ENCODE measurements at places on chromosomes 1 and 21.

DNA sequence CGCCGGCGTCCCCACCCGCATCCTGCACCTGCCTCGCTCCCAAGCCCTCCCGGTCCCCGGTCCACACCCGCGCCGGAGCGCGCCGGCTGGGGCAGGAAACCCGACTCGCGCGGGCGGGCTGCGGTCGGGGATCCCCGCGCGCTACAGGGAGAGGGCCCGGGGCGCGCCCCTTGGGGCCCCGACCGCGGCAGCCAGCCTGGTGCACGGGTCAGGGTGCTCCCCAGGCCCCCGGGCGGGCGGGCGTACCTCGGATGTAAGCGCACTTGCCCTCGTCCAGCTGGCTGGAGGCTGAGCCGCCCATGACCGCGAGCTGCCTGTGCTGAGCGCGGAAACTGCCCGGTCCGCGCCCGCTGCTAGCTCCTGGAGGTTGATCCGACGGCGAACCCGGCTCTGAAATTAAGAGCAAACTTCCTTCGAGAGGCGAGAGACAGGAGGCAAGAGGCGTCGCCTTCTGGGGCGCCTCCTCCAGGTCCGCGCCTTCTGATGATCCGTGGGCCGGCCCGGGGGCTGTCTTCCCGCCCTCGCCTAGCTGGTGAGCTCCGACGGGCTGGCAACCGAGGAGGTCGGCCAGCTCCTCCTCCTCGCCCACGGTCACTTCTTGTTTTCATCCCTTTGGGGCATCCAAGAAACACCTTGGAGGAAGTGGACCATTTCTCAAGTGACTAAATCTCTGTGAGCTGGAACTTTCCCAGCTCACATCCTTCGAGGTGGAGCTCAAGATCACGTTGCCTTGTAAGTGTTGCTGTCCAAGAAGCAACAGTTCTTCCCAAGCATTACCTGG is at the start of gene NIBAN1:
TSS of gene NIBAN1 (minus strand) at position 453 of the 781 bp plus-strand sequence. CDS start at position 301, 152 bp downstream.
- DNase-seq = peak; percentile 64

- DNase-seq = no peak
Measured at GRCh38 chr1:184035719-184036516, 1.6 kb downstream of the COLGALT2 start.

DNA sequence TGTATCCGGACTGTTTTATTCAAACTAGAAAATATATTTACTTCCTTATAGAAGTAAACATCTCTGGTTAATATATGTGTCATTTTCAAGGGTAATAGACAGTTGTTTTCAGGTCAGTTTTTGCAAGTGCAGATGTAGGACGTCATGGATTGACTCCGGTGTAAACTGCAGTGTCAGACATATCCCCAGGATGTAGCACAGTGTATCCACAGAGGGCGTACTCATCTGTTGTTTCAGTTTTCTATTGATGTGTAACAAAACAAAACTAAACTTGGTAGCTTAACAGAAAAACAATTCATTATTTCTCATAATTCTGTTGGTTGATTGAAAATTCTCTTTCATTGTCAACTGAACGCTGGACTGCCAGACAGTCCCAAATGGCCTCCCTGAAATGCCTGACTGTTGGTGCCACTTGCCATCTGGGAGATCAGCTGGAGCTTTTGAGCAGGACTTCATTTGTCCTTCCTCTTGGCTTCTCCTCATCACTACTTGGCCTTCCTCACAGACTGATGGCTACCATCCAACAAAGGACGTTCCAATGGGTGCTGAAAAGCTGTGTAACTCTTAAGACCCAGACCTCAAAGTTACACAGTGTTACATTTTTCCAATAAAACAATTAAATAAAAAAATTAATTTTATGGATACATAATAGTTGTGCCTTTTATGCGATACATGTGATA is 181.6 kb downstream of the NCAM2 start:
- DNase-seq = no peak

GRCh38 chr1:65245295-65245694 is 64.0 kb upstream of the DNAJC6 start:
- no peak for DNase-seq

- no peak for DNase-seq
Measured at GRCh38 chr1:63274371-63274770, 48.0 kb upstream of the FOXD3 start.

DNA sequence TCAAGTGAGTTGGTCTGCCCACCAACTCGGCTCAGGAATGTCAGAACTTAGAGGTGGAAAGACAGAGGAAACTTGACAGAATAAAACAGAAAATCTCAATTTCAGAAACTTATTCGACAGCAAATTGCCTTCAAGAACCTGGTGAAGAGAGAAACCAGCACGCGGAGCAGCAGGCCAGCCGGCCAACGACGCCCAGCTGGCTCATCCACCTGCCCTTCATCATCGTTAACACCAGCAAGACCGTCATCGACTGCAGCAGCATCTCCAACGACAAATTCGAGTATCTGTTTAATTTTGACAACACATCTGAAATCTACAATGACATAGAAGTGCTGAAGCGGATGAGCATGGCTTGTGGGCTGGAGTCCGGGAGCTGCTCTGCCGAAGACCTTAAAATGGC is 350.8 kb upstream of the CAMK1G start:
- no peak for DNase-seq

DNA sequence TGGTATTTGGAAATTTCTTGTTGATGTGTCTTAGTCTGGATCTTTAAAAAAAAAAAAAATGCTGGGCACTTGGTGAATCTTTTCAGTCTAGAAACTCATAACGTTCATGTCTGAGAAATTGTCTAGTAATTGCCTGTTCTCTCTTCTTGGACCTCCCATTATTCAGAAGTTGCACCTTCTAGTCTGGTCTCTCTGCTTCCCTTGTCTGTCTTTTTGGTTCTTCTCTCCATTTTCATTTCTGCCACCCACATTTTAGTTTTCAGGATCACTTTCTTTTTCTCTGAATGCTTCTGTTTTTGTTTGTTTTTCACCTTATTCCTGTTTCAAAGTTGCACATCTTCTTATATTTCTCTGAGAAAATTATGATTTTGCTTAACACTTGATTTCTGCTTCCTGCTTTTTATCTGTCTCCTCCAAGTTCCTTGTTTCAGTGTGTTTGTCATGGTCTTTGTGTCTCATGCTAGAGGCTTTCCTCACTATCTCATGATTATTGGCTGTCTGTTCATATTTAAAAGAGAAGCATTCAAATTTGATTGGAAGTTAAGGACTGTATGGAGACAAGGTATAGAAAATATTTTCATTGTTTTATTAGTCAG is 21.3 kb downstream of the BACE2 start:
- DNase-seq = no peak

GRCh38 chr1:101025283-101025656 is 314 bp downstream of the DPH5 start:
- DNase-seq = no peak

GRCh38 chr1:59375321-59376220 is 78.7 kb downstream of the FGGY start:
- DNase-seq = no peak

DNA sequence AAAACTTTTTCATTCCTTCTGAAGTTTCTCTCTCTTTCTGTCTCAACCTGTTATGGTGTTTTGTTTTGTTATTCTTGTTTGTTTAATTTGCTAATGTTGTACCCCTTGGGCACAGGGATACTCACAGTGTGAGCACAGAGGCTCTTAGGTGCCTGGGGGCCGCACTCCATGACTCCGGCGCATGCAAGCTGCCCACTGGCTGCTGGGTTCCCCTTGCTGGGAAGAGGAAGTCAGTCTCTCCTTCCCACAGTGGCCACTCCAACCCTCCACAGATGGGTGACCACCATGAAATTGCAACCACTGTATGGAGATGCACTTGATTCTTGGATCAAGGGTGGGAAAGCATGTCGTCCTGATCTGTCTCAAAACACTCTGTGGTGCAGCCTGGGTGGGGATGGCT is 4.6 kb upstream of the CD1A start:
- DNase-seq = no peak

- no peak for DNase-seq
Measured at GRCh38 chr1:97101509-97101908, 379.9 kb downstream of the PTBP2 start.

DNA sequence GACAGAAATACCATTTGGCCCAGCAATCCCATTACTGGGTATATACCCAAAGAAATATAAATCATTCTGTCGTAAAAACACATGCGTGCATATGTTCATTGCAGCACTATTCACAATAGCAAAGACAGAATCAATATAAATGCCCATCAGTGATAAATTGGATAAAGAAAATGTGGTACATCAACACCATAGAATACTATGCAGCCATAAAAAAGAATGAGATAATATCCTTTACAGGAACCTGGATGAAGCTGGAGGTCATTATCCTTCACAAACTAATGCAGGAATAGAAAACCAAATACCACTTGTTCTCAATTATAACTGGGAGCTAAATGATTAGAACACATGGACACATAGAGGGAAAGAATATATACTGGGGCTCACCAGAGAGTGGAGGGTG is 109.6 kb upstream of the SLC35F3 start:
- DNase-seq = no peak

Measured in activated T-cell treated with anti-CD3 and anti-CD28 coated beads for 48 hours (primary cell).